ENCODE measurements at places on chromosomes 2 and 18.

- H3K27ac ChIP-seq = no peak overlapping the region
- H3K27me3 ChIP-seq = peaks cover 24% of the 10 kb centered on the region
- peaks cover 2% of the 10 kb centered on the region for H3K4me1 ChIP-seq
These were observed 24.2 kb upstream of the BZW1 start for GRCh38 chr2:200787351-200788120.

DNA sequence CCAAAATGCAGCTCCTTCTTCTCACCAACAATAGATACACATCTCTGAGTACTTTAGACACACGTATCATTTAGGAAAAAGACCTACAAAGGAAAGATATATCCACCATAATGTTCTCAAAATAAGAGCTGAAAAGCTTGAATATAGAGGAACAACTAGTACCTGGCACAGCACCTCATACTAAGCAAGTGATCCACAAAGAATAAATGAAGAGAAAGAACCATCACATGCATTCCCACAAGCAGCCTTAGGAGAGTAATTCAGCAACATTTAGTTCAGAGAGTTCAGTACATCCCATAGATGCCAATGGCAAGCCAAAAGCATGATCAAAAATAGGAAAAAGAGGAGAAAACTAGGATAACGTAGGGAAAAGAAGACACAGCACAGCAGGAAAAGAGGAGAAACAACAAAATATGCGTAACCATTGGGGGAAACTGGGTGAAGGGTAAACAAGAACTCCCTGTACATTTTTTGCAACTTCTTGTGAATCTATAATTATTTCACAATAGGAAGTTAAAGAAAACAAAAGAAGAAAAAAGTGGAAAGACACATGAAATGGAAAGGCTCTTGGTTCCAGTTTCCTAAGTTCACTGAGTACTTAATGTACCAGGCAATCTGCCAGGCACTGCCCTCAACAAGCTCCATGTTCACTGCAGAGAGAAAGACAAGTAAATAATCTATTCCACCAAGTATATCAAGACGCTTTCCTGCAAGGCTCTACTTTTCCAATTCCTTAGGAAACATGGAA, 22.3 kb downstream of the CLASP1 start:
- H3K27me3 ChIP-seq = no peaks in the 10 kb centered on the region
- DNase-seq = no peak
- peaks cover 18% of the 10 kb centered on the region for H3K4me1 ChIP-seq
- H3K36me3 ChIP-seq = no peaks in the 10 kb centered on the region
- H3K4me3 ChIP-seq = no peak overlapping the region
- no peak overlapping the region for H3K27ac ChIP-seq

DNA sequence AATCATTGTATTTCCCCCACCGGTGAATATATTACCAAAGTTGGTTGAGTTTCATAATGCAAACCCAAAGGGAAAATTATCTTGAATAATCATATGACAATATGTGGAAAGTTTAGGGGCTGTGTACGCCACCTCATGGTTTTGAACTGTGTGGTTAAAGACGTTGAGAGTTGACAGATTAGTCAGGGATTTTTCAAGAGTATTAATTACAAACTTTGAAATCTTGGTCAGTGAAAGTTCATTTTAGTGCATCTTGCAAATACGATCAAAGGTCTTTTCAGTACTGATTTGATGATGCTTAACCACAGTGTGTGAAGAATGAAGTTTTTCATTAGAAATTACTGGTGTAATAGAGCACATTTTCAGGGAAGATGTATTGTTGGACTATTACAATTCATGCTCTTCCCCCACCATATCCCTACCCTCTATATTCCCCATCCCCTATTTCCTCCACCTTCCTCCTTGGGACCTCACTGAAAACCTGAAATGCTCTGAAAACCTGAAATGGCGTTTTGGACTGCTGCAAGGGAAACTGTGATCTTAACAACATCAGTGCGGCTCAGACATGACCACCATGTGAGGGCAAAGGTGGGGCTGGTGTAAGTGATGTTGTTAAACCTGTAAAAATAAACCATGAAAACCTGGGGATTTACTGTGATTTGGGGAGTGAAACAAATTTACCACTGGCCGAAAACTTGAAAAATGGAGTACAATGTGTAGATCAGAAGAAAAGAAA, 4.5 kb upstream of the BCL2L11 start:
- H3K36me3 ChIP-seq = no peaks in the 10 kb centered on the region
- no peak overlapping the region for H3K27ac ChIP-seq
- no peak overlapping the region for H3K4me3 ChIP-seq
- DNase-seq = no peak

DNA sequence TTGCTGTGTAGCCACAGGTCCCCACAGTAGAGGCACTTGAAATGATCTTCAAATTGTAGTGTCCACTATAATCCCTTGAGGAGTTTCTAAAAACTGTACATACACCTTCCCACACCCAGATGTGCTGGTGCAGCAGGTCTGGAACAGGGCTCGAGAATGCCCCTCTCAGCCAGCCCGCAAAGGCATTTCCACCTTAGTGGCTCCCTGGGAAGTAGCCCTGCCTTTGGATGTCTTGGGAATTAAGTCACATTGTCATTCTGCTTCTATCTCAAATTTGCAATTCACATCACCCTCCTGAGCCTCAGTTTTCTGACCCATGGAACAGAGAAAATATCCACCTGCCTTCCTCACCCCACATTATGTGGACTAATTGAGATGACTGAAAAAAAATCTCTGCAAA, 44.3 kb upstream of the TCF7L1 start:
- DNase-seq = no peak
- no peak overlapping the region for H3K4me3 ChIP-seq
- peaks cover 27% of the 10 kb centered on the region for H3K27me3 ChIP-seq

- no peaks in the 10 kb centered on the region for H3K36me3 ChIP-seq
- no peaks in the 10 kb centered on the region for H3K27me3 ChIP-seq
- no peak overlapping the region for H3K27ac ChIP-seq
- no peak for DNase-seq
- no peaks in the 10 kb centered on the region for H3K4me1 ChIP-seq
- no peak overlapping the region for H3K4me3 ChIP-seq
These were observed 118.0 kb downstream of the LRRTM4 start for GRCh38 chr2:77404189-77404588.

GRCh38 chr2:203709416-203710040, 3.1 kb downstream of the CD28 start:
- peaks cover 61% of the 10 kb centered on the region for H3K4me1 ChIP-seq
- H3K4me3 ChIP-seq = peak overlapping the region; percentile 84
- peak overlapping the region; percentile 99 for H3K27ac ChIP-seq
- DNase-seq = no peak
- peaks cover 27% of the 10 kb centered on the region for H3K36me3 ChIP-seq

DNA sequence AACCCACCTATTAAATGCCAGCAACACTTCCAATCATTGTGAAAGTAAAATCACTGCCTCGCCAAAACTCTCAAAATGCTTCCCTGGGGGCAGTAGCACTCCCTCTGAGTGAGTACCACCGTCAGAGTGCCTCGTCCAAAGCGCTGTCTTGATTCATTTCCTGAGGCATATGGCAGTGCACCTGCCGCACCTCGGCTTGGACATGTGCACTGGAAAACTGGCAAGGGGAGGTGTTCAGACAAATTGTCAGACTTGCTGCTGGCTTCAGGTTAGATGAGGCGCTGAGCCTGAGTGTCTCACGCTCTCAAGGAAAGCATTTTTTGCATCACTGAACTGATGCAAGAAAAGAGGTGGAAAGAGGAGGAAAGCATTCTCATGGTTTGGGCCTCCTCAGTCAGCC, 132.8 kb downstream of the ATL2 start:
- no peak for DNase-seq
- H3K4me1 ChIP-seq = peaks cover 3% of the 10 kb centered on the region
- H3K36me3 ChIP-seq = no peaks in the 10 kb centered on the region
- no peaks in the 10 kb centered on the region for H3K27me3 ChIP-seq

DNA sequence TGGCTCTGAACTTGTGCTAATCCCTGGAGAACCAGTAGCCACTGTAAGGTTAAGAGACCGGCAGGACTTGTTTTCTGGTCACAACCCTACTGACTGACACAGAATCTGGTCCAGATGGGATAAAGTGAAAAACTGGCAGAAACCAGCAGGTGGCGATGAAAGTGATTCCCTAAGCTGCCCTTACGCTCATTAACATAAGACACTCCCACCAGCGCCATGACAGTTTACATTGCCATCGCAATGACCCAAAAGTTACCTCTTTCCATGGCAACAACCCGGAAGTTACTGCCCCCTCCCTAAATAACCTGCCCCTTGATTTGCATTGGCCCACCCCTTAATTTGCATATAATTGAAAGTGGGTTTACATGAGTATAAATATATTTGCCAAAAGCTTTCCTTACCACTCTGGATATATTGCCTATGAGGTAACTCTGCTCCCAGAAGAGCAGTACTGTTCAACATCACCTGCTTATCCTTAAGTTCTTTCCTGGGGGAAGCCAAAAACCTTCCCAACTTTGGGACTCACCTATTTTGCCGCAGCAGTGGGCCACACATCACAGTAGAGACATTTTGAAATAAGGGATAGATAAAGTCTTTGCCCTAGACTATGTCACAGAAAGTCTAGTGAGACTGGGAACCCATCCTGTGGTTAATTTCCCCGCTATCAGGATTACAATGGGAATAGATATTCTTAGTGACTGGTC, 35.8 kb upstream of the AFF3 start:
- H3K4me3 ChIP-seq = no peak overlapping the region
- no peaks in the 10 kb centered on the region for H3K27me3 ChIP-seq

DNA sequence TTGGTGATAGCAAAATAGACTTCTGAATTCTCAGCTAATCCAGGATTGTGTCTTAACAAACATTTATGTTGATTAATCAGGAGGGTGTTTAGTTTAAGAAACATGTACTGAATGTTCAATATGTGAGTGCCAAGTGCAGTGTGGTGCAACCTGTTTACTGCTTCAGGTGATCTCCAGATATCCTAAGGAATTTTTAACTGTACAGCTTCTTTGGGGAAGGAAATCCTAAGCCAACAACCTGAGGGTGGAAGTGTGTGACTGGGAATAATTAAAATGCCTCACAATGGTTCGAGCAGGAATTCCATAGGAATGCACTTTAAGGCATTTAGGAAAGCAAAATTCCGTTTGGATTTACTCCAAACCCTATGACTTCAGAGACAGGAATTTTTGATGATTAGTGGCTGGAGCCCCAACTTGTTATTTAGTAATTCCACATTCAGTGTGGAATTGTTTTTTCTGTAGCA, 16.4 kb downstream of the CRIM1 start:
- peaks cover 21% of the 10 kb centered on the region for H3K27me3 ChIP-seq
- no peaks in the 10 kb centered on the region for H3K36me3 ChIP-seq
- H3K4me3 ChIP-seq = no peak overlapping the region
- DNase-seq = no peak
- H3K4me1 ChIP-seq = peaks cover 2% of the 10 kb centered on the region

DNA sequence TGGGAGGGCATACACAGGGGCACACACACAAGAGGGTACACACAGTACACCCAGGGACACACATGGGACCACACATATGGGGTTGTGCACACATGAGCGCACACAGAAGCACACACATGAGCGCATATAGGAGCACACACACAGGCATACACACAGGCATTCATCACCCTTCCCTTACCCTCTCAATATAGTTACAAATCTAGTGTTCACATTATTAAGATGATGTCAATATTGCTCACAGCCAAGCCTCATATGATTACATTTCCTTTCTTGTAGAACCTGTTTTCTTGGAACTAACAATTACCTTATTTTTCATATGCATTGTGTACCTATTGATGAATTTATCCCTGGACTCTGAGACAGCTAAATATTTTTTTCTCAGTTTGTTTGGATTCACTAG, 156.7 kb downstream of the FHOD3 start:
- H3K36me3 ChIP-seq = no peaks in the 10 kb centered on the region
- H3K4me3 ChIP-seq = no peak overlapping the region
- H3K27ac ChIP-seq = no peak overlapping the region
- H3K4me1 ChIP-seq = peaks cover 2% of the 10 kb centered on the region
- DNase-seq = no peak
- H3K27me3 ChIP-seq = peaks cover 22% of the 10 kb centered on the region

- no peak overlapping the region for H3K4me3 ChIP-seq
- no peaks in the 10 kb centered on the region for H3K4me1 ChIP-seq
- peaks cover 10% of the 10 kb centered on the region for H3K27me3 ChIP-seq
- DNase-seq = no peak
These were observed 4.0 kb upstream of the TEX51 start for GRCh38 chr2:126894585-126895182.

DNA sequence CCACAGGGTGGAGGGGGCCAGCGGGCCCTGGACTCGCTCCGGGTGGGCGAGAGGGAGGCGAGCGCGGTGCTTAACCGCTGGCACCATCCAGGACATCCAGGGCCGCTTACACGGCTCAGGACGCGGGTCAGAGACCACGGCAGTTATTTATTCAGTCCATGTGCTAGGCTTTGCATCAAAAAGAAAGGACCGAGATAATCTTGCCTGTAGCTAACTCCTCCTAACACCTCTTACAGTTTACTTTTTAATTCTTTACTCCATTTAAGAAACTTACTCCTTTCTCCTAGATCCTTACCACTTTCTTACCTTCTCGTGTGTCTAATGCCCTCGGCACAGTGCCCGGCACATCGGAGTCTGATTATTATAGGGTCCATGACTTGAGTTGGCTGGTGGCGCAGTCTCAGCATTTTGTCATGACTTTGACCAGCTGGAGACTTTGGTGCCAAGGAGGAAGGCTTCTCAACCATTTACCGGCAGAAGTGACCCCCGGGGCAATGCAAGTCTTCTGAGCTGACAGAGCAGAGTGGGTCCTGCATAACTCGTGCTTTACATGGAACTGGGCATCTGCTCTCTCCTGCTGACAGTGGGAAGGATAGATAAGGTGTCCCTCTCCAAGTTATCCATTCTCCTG, 503 bp downstream of the ANXA4 start:
- no peaks in the 10 kb centered on the region for H3K27me3 ChIP-seq
- no peak for DNase-seq
- peak overlapping the region; percentile 89 for H3K27ac ChIP-seq
- H3K4me3 ChIP-seq = peak overlapping the region; percentile 98
- H3K36me3 ChIP-seq = peaks cover 3% of the 10 kb centered on the region
- H3K4me1 ChIP-seq = peaks cover 23% of the 10 kb centered on the region

DNA sequence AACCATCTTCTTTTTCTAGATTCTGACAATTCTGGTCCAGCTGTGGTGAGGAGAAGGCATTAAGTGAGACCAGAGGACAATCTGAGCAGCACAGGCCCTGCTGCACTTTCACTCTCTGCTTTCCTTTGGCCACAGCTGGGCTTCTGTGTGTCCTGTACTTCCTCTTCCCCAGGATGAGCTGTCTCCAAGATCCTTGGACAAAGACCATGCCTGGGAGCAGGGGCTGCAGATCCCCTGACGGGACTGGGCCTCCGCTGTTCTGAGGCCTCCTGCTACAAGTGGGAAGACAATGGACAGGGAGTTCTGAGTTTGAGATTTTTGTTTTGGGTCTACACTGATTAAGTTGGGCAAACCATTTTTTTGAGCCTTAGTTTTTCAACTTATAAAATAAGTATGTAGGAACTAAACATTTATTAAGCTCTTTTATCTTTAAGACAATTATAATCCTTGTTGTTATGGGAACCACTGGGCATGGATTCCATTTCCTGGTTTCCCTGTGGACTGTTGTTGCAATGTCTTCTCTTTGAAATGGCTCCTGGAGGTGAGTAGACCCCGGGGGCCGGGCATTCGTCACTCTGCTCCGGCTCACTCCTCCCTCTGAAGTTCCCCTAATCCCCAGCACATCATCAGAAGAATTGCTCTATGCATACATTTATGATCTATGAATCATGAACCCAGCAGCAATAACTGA, 266.6 kb downstream of the ACTR3 start:
- peaks cover 25% of the 10 kb centered on the region for H3K27me3 ChIP-seq
- H3K4me1 ChIP-seq = peaks cover 5% of the 10 kb centered on the region
- no peak overlapping the region for H3K27ac ChIP-seq

- H3K27ac ChIP-seq = no peak overlapping the region
- peaks cover 2% of the 10 kb centered on the region for H3K4me1 ChIP-seq
- H3K27me3 ChIP-seq = no peaks in the 10 kb centered on the region
- no peaks in the 10 kb centered on the region for H3K36me3 ChIP-seq
- no peak overlapping the region for H3K4me3 ChIP-seq
These were observed 32.9 kb downstream of the EHD3 start for GRCh38 chr2:31266804-31267203.

Data from T-helper 17 cell (primary cell).